ENCODE measurements at places on chromosomes 11 and 22.
A peak's percentile ranks its signal among the peaks of the same experiment; 100 is the strongest.

GRCh38 chr11:85665733-85666132, 804 bp upstream of the CREBZF start:
- no peak for DNase-seq

DNA sequence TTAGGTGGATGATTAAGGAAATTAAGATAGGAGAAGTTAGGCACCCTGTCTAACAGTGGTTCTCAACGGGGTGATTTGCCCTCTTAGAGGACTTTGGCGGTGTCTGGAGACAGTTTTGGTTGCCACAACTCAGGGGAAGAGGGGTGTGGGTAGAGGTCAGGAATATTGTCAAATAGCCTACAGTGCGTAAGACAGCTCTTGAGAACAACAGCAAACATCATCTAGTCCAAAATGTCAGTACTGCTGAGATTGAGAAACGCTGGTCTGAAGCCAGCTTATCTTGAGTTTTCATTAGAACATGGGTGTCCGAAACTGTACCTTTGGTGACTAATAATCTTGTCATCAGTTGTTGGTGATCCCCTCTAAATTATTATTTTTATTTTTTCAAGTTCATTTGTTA, 38.4 kb downstream of the CECR2 start:
- DNase-seq = no peak

DNA sequence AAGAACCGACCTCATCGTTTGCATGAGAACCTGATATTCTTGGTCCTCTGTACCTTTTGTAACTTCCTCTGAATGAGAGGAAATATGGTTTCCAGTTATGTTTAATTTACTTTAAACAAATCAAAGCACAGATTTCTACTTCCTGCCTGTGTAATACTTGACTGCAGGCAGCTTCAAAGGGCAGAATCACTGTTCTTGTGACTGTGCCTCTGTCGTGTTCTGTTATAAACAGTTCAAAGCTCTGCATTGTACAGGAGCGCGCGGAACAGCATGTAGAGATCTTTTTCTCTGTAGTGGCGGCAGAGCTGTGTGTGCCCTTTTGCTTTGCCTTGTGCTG, 73.2 kb upstream of the CLDN5 start:
- DNase-seq = no peak

- peak; percentile 72 for DNase-seq
Observed at GRCh38 chr11:68257477-68258362, 14.1 kb downstream of the C11orf24 start.

DNA sequence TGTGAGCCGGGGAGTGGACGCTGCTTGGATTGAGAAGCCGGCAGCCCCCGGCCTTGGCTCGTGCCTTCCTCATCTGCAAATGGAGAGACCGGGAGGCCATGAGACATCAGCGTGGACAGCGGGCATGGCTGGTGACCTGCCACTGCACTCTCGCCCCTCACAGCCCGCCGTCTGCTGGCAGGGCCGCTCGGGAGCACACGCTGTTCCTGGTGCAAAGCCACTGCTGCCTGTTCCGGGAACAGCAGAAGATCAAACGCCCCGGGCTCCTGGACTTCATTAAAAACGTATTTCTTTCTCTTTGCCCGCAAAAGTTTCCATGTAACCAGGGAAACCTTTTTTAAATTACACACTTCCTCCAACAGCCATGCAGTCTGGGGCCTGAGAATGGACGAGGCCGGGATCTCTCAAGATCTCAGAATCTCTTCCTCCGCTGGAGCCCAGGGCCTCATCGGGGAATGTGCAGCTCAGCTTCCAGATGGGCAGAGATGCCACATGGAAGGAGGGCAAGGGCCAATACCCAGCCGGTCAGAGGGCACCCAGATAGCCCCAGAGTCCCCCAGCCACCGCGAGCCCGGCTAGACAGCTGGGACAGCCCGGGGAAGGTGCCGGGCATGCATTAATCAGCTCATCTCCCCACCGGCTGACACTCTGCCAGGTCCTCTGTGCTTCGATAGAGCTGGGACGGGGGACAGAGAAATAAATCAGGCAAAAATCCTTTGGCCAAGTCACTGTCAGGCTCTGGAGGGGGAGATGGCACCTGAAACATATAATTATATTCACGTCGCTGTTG, 62.8 kb upstream of the PRR5 start:
- DNase-seq = no peak

DNA sequence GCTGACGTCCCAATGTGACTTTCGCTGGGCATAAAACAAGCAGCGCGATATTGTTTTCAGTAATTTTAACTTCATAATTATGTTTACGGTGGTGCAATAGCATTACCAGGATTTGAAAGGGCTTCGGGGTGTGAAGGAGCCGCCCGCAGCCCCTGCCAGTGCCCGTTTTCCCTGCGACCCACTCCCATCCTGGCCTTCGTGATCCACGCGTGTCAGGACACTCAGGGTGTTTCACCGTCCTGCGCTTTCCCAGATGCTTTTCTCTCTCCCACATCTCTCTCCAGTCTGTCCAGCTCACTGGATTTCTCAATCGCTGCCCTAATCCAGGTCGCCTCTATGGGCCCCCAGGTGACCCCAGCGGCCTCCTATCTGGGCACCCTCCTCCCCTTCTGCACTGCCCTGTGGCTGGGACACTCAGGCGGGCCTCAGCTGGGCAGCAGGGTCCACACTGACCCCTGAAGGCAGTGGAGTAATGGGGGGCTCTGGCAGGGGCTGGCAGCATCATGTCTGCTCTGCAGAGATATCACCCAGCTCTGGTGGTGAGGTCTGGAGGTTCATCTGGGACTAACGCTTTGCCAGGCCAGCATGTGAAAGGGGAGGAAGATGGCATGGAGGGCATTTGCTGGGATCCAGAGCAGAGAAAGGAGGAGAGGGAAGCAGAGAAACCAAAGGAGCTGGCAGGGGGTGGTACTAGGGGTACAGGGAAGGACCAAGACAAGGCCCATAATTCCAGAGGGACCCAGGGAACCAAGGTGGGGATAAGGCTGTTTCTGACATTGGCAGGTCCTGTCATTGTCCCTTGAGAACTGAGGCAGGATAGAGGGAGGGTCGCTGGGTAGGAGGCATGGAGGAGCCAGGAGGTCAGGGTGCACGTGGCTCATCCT, 622.8 kb downstream of the BRD1 start:
- no peak for DNase-seq

GRCh38 chr11:47565340-47566148, at the start of gene PTPMT1:
Gene PTPMT1, plus strand, starts transcription at chr11:47565599. Its CDS starts 24 bp downstream, at chr11:47565623.
- no peak for DNase-seq

- DNase-seq = no peak
Observed at GRCh38 chr11:115963156-115963555, 458.9 kb upstream of the CADM1 start.

DNA sequence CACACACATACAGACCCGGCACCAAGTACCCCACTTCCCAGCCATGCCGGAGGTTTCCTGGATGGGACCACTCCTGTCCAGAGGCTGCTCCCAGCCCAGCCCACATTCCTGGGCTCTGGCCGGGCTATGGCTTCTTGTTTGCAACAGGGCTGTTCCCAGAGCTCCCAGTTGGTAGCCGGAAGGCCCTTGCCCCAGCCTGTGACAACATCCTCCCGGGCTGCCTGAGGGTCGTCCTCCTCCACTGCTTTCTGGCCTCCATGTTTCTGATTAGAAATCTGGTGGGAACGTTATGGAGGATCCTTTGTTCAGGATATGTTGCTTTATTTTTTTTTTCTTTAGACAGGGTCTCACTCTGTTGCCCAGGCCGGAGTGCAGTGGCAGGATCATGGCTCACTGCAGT, 952 bp upstream of the CYP2D6 start:
- no peak for DNase-seq

DNA sequence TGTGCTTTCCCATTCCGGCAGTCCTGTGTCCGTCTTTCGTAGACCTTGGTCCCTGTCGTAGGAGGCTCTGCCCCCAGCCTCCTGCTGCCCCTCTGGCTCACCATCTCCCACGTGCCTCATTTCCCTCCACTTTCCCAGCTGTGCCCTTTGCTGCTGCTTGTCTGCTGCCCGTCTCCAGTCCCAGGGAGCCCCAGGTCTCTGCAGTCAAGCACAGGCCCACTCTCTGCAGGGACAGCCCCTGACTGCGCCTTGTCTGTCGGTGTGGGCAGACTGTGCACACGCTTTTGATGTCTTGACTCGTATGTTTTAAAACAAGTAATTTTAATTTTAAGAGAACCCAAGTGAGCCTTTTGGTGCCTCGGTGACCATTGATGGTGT, 12.4 kb downstream of the DGCR8 start:
- DNase-seq = no peak

DNA sequence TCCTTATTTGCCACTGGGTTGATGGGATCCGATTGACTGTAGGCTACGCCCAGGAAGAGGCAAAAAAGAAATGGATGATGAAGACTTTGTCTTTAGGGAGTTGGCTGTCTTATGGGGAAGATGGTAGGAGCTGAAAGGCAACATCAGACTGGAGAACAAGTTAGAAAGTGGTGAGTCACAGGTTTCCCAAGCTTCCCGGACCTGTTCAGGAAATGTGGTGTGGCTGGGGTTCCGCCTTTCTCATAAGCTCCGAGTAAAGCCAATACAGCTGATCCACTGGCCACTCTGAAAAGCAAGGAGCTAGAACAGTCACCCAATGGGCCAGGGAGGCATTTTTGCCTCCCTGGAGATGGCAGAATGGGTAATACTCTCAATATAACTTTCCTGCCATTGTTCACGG, 194.5 kb downstream of the SNX19 start:
- no peak for DNase-seq

Measured in NCI-H748 treated with DMSO at 0.1 percent for 48 hours (cell line).